ENCODE measurements at places on chromosomes 2 and 18.

GRCh38 chr18:22742409-22742808, 190.7 kb upstream of the RBBP8 start:
- no peak for DNase-seq

DNA sequence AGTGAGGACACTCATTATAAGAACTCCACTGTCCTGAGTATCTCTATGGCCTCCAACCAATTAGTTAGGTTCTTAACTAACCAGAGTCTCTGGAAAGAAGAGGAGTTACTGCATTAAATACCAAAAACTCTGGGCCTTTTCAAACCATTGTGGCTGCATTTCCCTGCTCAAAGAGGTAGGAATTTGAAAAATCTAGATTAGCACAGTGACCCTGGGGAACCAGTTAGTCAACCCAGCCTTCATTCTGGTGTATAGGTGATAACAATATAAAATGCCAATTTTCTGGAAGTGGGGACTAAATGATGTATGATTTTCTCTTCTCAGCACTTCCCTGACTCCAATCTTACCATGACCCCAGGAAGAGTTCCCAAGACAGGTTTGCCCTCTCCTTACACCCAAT, 287.8 kb upstream of the SETBP1 start:
- no peak for DNase-seq

GRCh38 chr2:126307740-126308139, 348.2 kb upstream of the GYPC start:
- DNase-seq = no peak

GRCh38 chr2:174445248-174445647, 41.6 kb downstream of the GPR155 start:
- DNase-seq = no peak

- DNase-seq = no peak
These were observed 97.3 kb downstream of the FMNL2 start for GRCh38 chr2:152432206-152432653.

- DNase-seq = no peak
These were observed 8.4 kb upstream of the KCNG2 start for GRCh38 chr18:79789091-79789891.

DNA sequence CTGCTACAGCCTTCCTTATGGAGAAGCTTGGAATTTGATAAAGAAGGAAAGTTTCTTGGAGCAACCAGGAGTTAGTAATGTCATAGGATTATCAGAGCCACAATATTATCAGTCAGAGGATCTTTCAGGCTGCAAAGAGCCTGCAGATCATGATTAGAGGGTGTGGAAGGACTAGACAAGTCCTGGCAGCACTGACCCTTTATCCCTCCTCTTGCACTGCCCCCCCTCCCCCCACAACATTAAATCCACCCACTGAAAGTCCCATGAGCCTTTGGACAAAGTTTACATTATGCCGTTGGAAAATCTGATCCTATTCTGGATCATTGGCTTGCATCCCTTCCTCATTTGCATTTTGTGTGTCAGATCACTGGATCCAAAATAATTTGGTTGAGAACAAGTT, 18.7 kb upstream of the IMPA2 start:
- DNase-seq = no peak

DNA sequence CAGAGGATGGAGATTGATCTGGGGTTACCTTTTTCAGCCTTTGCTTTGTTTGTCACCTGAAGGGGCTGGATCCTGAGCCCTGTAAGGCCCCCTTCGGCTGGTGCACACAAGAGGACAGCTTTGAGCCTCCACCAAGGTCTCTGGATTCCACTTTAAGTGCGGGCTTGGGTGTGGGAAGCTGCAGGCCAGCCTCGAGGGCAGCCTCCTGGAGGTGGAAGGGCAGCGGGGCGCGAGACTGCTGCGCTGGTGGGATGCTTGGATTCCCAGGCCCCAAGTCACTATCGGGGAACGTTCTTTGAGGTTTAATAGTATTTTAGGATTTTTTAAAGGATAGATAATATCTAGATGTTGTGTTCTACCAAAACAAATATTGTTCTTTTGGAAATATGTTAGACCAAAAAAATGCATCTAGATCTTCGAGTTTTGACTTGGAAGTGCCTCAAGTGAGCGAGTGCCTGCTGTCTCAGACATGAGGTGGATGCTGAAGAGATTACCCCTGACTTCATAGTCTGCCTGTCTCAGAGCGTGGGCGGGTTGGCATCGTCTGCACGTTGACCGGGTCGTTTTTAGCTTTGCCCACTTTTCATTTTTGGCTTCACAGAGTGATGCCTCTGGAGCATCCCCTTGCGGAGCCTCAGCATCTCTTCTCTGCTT, 113.8 kb downstream of the AGAP1 start:
- no peak for DNase-seq

All from effector memory CD4-positive, alpha-beta T cell (primary cell).